Pulmonary artery endothelial cell (primary cell): ENCODE measurements at places on chromosomes 6 and 20. TPM values are rescaled to one million over a fixed set of nuclear protein-coding genes. Genes with fewer than 3 reads are reported as not detected.

Gene HELZ2
- 47.2 and 47.4 TPM in 2 replicates for total RNA-seq

Gene TAF8
- 16.3 and 37.0 TPM in 2 replicates for total RNA-seq

Gene COL11A2
- 0.07 and 0.11 TPM in 2 replicates for total RNA-seq

Gene NMBR
- total RNA-seq = 0.11 TPM in 1 of 2 replicates, not detected in the other

Gene BTN1A1
- not detected in 2 replicates for total RNA-seq
